Breast epithelium (tissue), 4 donors: ENCODE measurements at places on chromosomes 5 and 9.
A peak's percentile ranks its signal among the peaks of the same experiment; 100 is the strongest.

- DNase-seq = no peak
Measured at GRCh38 chr5:128722551-128722950, 184.5 kb upstream of the FBN2 start.

DNA sequence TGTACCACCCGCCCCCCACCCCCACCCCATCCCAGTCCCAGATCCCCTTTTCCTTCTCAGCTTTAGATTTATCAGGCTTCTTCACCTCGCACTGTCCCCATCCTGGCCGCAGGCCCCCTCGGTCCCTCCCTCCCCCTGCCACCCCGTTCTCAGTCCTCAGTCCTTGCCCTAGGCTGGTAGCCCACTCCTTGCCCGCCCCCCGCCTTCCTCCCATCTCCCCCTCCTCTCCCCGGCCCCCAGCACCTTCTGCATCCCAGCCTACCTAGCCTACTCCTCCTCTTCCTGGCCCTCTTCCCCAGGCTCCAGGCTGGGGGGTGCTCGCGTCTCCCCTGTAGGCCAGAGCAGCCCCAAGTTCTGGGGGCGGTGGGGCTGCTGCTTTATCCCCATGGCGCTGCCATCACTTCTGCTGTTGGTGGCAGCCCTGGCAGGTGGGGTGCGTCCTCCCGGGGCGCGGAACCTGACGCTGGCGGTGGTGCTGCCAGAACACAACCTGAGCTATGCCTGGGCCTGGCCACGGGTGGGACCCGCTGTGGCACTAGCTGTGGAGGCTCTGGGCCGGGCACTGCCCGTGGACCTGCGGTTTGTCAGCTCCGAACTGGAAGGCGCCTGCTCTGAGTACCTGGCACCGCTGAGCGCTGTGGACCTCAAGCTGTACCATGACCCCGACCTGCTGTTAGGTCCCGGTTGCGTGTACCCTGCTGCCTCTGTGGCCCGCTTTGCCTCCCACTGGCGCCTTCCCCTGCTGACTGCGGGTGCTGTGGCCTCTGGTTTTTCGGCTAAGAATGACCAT, 828 bp downstream of the NPR2 start:
- DNase-seq = no peak

DNA sequence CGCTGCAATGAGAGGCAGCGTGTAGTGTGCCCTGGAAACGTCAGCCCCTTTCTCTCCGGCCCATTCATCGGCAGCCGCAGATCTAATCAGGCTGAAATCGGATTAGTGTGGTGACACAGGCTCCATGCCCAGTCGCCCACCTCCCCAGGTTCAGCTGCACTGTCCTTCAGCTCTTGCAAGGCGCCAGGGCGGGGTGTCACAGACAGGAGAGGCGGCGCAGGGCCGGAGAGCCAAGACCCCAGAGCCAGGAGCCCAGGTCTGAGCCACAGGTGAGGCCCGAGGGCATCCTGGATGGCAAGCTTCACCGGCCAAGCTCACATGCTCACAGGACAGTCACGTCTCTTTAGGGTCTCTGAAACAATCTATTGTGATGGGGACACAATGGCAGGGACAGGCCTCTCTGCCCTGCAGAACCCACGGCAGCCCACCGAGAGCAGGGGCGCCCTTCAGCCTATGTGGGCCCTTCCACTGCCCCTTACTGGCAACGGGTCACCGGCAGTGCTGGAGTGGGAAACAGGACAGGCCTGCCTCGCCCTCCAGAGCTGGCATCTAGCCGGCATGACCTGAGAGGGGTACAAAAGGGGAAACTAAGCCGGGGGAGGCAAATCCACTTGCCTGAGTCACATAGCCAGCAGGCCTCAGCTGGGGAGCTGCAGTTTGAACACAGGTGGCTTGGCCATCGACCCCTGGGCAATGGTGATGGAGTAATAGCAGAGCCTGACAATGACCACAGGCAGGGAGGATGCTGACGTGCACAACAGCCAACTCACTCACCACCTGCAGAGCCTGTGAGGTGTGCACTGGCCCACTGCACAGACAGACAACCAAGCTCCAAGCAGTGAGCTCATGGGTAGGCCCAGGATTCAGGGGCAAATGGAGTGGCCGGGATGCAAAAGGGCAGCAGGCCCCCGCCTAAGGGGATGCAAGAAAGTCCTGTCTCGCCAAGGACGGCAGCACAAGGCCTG, 48.1 kb downstream of the VAV2 start:
- no peak for DNase-seq

DNA sequence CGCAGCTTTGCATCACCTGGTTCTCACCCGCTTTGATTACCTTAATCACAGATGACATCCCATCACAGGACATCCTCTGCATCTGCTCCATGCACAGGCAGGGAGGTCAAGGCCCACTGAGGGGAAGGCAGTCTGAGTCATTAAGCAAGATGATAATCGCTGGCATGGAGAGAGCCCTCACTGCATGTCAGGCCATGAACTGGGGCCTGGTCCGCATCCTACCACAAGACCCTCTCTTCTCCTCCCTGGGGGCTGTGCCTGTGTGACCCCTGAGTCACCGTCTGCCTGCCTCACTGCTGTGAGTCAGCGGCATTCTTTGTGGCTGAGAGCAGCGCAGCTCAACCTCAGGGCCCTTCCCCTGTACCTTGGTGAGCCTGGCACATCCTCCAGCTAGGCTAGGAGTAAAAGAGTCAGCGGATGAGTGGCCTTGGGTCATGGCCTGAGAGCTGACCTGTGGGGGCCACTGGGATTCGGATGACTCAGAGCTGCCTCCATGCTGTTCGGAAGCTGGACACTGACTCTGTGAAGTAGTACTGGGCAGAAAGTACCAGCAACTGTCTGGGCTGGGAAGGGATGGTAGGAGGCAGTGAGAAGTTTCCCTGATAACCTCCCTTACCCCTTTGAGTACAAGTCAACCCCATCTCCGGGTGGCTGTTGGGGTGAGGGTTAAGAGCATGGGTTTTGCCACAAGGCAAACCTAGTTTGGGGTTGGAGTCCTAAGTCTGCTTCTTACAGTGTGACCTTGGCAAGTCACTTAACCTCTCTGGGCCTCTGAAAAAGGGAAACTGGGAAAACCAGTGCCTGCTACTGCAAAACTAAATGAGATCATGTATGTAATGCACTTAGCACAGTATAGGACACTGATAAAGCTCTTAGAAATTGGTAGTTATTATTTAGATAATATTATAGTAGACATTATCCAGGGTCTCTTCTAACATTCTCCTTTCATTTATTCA, 14.6 kb upstream of the ARSI start:
- DNase-seq = no peak

GRCh38 chr5:147223343-147223742, 11.5 kb upstream of the STK32A start:
- no peak for DNase-seq

GRCh38 chr5:42520203-42520602, 97.0 kb downstream of the GHR start:
- no peak for DNase-seq

- DNase-seq = no peak
Measured at GRCh38 chr5:111562561-111562960, 50.2 kb upstream of the STARD4 start.

DNA sequence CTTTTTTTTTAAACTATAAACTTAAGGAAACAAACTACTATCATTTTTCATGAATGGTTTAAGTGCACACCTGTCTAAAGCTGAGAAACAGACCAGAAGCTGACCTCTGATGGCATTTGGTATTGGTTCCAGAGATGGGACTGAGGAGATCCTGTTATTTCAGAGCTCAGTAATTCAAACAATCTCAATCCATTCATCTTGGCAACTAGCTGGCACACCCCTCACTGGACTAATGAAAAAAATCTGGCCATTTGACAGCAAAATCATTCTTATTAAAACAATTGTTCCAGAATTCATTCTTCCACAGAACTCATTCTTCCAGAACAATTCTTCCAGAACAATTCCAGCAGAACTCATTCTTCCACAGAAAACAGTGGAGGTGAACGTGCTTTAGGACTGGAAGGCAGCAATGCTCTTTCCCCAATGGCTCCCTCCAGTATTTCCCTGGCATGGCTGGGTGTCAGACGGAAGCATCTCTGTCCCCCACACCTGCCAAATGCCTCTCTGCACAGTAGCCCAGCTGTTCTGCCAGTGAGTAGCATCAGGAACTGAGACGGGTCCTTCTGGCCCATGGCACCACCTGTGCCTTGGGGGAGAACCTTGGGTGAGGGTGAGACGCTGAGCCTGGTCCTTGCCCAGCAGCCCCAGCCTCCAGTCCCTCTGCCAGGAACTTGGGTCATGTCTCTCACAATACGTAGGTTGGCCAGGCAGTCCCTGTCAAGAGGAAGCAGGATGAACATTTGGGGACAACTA, 87.5 kb upstream of the EQTN start:
- DNase-seq = no peak

DNA sequence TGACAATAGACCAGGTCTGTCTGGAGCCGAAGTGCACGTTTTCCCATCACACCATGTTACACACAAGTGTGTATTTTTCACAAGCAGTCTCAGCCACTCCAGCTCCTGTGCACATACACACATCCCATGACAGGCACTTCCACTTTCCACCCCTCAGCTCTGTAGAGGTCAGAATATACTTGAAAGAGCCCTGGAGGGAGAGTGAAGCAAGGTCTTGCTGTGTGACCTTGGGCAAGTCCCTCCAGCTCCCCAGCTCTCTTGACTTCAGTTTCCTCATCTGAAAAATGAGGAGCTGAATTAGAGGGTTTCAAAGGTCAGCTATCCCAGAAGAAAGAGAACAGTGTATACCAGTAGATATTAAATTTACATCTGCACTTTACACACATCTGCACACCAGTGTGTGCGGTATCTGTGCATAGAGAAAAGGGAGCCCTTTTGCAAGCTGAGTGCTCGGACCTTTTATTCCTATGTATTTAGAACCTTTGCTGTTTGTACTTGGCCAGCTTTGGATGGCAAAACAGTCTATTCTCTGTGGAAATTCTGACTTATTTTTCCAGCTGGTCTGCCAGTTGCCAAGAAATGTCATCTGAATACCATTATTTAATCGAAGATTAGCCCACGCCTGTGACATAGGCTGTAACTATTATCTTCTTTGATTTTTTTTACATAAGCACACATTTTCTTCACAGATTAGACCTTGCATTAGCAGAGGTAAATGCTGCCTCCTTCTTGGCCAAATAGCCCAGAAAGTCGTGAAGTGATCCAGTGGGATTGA, 528.0 kb downstream of the BNC2 start:
- DNase-seq = no peak

DNA sequence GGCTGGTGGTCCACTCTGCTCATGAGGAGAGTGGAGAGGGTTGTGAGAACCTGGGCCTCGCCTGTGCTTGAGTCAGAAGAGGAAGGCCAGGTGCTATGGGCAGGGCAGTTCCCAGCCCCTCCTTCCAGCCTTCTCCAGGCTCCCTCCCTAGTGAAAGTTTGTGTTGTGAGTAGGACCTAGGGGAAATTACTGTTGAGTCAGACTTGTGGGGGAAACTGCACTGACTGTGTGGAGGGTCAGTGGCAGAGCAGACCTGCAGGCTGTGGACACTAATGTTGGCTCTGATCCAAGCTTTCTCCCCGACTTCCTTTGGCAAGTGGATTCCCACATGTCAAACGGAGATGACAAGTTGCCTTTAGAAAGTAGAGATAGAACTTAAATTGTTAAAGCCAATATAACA, 102.6 kb downstream of the ARHGAP26 start:
- DNase-seq = no peak

DNA sequence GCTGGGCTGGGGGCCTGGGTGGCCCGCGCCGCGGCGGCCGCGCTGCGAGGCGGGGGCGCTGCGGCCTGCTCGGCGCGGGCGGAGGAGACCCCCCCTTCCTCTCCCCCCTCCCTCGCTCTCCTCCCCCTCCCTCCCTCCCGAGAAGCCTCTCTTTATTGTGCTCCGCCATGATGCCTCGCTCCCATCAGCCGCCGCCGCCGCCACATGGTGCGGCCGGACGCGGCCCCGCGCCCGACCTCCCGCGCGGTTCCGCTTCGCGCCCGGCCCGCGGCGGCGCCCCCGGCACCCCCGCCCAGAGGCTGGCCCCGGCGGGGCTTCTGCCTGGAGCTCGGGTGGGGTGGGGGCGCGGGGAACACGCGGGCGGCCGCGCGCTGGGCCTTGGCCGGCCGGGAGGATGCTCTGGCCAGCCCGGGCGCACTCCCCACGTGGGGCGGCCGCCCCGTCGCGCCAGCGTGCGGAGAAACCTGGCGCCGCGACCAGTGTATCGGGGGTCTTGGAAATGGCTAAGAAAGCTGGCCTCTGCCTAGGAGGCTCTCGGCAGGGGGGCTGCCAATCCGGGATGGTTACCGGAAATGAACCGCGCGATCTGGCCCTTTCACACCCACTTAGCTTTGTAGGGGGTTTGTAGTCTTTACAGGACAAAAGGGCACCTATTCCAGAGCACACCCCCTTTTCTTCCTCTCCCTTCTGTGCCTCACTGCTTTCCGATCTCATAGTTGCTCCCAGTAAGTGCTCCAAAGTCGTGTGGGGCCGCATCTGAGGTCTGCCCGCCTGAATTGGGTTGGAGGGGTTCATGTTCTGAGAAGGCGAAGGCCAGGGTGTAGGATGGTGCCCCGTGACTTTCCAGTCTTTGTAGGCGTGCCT, 1.0 kb downstream of the SET start:
- no peak for DNase-seq

DNA sequence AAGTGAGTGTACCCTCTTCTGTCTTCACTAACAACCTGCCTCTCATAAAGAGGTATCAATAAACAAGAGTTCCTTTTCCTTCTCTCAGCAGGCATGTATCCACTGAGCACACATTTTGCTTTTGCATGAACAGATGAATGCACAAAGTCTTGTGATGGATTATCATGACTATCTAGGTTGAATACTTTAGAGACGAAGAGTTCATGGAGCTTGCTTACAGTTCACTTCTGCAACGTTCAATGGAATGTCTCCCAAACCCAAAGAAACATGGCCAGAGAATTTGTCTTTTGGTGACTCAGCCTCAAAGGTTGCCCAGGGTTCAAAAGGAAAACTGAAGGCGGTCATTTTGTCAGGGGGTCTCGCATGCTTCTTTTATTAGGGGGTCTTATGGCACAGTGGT, 55.4 kb downstream of the BRINP1 start:
- DNase-seq = no peak

GRCh38 chr9:126508171-126508591, 105.5 kb upstream of the LMX1B start:
- DNase-seq = no peak

DNA sequence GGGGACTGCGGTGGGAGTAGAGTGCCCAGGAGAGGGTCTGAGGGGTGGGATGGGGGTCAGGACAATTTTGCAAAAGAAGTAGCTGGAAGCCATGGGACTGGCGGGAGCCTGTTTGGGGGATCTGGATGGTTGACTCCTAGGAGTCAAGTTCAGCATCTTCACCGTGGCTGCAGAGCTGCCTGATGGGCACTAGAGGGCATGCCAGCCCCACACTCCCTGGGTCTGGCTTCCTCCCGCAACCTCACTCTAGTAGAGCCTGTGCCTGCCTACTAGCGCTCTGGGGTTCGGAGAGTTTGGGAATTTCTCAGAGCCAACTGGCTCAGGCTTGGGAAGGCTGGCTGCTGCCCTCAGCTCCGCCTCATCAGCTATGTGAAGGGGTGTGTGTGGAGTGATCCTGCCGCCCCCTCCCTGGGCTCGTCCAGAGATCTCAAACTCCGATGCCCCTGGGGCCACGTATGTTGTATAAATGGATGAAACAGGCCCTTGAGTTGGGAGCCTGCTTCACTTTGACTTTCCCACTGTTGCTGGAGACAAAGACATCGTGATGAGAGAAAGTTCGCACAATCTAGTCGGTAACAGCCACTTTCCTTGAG, 10.8 kb downstream of the TSPAN17 start:
- peak; percentile 54 for DNase-seq

GRCh38 chr9:108271646-108272348, 584.0 kb downstream of the ACTL7B start:
- DNase-seq = no peak
